Posterior cingulate gyrus (tissue), 11 donors: ENCODE measurements at places on chromosomes 11 and 22.

DNA sequence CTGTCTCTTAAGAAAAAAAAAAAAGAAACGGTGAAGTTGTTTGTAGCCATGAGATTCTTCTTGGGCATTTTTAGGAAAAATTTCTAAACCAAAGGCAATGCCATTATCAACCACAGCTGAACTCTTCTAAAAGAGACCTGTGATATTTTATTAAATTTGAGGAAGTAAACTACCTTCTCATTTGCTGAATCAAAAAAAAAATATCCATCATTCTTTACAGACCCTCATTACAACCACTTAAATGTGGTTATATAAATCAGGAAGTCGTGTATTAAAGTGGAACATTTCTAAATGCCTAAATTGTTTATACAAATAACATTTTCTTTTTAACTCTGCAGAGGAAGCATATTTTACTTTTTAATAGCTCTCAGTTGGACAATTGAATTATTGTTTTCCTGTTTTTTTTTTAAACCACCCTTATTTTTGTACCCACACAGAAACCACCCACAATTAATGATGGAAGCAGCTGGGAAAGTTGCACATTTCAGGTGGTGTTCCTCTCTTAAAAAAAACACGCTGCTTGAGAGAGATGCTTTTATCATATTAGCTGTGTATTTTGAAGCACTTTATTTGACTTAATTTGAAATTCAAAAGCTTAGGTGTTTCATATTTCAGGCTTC is 91.2 kb downstream of the ARHGAP42 start:
- no peak for DNase-seq

DNA sequence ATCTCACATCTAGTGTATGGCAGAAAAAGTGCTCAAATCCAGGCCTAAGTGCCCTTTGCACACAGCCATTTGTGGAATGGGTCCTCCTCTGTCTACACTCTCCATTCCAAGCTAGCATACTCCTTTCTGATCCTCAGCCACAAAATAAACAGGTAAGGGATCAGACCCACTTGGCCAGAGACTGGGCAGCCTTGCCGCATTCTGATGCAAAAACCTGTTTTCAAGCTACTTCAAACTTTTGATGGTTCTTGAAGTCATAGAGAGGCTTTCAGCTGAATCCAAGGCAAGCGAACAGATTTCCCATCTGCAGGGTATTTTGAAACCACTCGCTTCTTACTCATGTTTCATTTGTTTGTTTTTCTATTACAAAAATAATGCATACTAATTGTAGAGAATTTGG is 136.6 kb upstream of the NAV2 start:
- DNase-seq = no peak

GRCh38 chr11:17648528-17648927 is 70.8 kb upstream of the MYOD1 start:
- no peak for DNase-seq

GRCh38 chr11:117607449-117607848 is 189.6 kb downstream of the DSCAML1 start:
- DNase-seq = no peak

DNA sequence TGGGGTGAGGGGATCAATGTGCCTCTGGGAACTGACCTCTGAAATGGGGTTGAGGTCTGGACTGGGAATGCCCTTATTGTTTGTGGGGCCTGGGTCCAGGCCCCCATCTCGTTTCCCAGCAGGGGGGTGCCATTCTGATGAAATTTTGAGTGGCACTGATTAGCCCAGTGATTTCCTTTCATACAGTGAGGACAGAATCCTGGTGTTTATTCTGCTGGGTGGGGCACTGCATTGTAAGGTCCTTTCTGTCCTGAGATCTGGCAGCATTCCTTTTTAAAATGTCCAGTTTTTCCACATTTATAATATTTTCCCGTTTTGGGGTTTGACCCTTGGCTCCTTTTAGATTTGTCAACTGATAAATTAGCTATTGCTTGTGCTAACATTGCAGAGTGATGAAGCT is 27.1 kb downstream of the OR10A6 start:
- DNase-seq = no peak

GRCh38 chr11:66218036-66218435 is 50.4 kb upstream of the RAB1B start:
- DNase-seq = no peak

DNA sequence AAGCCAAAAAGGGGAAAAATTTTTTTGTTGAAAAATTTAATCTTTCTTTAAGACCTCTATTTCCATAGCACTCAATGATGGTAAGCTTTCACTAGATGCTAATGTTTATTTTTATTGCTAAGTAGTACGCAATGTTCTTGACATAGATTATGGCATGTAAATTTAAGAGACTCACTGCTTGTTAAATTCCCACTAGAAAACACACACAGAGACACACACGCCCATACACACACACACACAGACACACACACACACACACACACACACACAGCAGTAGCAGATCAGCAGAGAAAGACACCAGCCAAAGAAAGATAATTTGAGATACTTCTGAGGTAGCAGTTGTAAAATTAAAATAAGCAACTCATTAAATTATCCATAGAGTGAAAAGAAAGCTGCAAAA is 16.0 kb upstream of the BDNF start:
- no peak for DNase-seq

DNA sequence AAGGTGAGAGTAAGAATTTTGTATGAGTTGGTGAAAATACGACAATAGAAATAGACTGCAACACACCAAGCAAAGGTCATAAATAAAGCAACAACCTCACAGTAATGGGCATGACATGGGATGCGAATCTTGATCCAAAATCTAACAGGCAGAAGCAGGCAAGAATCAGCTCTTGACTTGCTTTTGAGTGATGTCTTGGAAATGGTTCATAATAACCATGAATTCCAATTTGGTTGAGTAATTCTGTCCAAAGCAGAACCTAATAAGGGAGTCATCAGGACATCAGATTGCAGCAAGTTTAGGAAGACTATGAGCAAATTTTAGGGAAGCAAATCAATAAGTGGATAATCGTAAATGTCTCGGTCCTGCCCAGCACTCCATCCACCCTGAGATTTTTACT is 224.0 kb upstream of the ISX start:
- DNase-seq = no peak

GRCh38 chr11:65130631-65131416 is 3.5 kb downstream of the SYVN1 start:
- DNase-seq = peak; percentile 61

DNA sequence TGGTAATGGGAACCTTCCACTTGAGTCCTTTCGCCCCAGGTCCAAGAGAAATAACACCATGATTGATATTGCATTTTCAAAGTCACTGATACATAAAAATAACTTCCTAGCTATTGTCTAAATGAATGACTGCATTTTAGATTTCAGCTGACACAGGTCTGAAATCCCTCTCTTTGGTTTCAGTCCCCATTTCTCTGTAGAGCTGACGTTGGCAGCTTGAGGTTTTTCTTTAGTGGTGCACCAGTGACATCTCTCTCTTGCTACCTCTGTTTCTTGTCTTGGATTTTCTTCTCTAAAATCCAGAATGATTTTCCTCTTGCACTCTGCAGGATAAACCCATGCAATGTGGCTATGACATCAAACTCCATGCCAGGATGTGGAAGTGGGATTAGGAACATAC is 31.7 kb upstream of the SORL1 start:
- no peak for DNase-seq

GRCh38 chr11:33920838-33921613 is 29.1 kb upstream of the LMO2 start:
- DNase-seq = no peak

DNA sequence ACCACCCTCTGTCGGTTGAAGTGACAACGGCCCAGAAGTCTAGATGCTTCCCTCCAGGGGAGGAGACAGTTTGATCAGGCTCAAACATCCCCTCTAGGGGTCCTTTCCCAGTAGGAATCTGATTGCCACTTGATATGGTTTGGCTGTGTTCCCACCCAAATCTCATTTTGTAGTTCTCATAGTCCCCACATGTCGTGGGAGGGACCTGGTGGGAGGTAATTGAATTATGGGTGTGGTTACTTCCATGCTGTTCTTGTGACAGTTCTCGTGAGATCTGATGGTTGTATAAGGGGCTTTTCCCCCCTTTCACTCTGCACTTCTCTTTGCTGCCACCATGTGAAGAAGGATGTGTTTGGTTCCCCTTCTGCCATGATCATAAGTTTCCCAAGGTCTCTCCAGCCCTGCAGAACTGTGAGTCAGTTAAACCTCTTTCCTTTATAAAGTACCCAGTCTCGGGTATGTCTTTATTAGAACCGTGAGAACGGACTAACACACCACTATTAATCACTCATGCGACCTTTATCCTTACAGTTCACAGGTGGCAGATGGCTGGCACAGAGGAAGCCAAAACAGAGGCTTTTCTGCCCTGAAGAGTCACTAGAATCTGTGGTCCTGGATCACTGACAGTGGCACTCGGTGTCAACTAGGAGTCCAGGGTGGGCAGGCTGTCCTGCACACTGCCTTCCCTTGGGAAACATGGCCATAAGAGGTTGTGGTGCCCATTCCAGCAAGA is 21.6 kb downstream of the ASPHD2 start:
- no peak for DNase-seq

DNA sequence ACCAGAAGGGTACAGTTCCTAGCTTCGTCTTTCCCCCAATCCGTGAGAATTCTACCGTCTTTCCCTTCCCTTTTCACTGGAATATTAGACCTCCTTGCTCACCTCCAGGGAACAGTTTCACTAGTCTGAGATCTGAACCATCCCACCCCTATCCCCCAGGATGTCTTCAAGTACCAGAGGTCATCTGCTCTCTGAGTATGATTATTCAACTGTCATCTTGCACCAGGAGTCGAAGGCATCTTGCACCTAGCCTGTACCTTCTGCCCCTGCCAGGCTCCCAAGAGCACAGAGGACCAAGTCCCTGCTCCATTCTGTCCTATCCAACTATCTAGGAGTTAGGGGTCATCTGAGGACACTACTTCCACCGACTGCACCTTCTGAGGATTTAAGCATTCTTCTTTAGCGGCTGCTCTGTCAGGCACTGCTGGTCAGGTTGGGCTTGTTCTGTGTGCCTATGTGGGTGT is 804 bp downstream of the ACER3 start:
- no peak for DNase-seq

DNA sequence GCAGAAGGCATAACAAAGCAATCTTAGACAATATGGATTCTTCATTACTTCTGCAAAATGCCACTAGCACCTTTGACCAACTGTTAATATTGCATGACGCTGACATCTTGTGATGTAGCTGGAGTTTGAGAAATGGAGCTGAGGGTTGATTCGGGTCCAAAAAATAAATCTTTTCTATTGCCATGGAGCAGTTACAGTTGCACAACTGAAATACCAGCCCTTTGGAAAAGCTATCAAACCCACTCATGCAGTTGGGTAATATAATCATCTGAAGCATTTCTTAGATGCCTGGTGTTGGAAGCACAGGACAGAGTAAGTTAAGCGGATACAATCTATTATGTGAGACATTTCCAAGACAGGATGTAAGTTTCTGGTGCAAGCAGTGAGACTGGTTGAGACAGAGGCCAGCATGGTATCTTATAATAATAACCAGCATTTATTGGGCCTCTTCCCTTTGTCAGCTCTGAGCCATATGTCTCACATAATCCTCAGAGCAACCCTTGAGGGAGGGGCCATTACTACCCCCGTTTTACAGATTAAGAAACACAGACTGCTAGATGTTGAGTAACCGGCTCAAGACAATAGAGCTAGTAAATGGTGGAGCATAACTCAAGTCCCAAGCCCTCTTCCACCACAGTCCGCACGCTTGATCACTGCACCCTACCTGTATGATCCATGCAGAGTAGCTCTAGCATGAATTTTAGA is 74.9 kb upstream of the CAPRIN1 start:
- DNase-seq = no peak

DNA sequence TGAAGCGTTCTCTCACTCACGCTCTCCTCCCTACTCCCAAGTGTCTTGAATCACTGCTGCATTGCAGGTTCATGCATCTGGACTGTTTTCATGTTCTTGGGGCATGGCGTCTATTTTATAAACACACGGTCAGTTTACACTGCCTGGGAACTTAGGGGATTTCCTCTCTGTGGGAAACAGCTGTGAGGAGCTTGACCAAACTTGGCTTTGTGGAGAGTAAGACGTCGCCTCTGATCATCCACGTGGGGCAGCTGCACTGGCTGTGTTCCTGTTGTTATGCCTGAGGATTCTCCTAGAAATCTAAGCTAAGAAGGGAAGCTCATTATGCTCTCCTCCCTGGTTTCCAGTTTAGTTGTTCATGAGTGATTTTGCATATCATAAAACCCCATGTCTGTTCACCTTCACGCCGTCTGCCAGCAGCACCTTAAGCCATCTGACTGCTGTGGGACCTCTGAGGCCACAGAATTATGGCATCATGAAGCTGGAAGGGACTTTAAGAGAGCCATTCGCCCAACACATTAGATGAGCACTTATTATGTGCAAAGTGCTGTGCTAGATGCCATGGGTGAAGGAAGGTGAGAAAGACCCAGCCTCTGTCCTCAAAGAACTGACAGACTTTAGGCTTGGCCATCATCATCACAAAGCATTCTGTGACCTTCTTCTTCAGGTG is 38.8 kb upstream of the POU2AF1 start:
- no peak for DNase-seq

GRCh38 chr11:88435415-88435814 is 97.9 kb upstream of the CTSC start:
- DNase-seq = no peak

GRCh38 chr22:29383740-29384139 is 4.6 kb downstream of the AP1B1 start:
- DNase-seq = no peak

DNA sequence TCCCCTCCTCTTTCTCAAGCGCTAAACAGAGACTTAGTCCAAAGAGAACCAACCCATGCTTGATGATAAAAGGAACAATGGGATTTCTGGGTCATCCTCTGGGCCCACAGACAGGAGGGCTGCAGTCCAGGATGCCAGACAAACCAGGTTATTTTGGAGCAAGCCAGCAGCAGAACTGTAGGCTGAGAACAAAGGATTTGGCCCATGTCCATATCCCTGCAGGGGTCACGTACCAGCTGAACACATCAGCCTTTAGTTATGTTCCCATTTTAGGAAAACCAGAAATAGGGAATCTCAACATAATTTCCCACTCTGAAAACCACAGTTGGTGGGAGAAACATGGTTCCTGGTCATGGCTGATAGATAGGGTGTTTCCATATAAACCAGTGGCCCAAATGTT is 533.6 kb upstream of the CADM1 start:
- no peak for DNase-seq

GRCh38 chr11:91081440-91082043 is 858.7 kb upstream of the CHORDC1 start:
- DNase-seq = no peak

DNA sequence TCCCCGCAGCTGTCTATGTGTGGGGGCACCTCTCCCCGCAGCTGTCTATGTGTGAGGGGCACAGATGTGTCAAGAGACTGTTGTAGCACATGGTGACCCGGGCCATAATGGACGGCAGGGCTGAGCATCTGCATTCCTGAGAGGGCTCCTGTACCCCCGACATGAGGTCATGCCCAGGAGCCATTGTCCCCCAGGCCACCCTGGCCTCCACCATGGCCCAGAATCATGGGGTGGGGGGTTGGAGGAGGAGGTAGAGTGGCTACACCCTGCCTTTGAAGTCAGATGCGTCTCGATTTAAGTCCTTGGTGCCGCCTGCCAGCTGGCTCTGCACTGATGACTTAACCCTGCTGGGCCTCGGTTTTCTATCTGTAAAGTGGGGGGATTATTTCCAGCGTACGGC is 49.1 kb downstream of the ARHGAP8 start:
- no peak for DNase-seq

GRCh38 chr11:24295360-24295759 is 201.5 kb upstream of the LUZP2 start:
- DNase-seq = no peak

GRCh38 chr22:16609548-16610261 is 17.1 kb upstream of the CCT8L2 start:
- DNase-seq = no peak
